Bronchial epithelial cell (primary cell): ENCODE measurements at places on chromosomes 7 and 10. TPM values are rescaled to one million over a fixed set of nuclear protein-coding genes. Genes with fewer than 3 reads are reported as not detected.

The SFRP5 gene
- total RNA-seq, result not detected in 2 replicates

GRCh38 chr10:61140765-61141392, 196.9 kb upstream of the RHOBTB1 start:
- peak; percentile 69 for DNase-seq

DNA sequence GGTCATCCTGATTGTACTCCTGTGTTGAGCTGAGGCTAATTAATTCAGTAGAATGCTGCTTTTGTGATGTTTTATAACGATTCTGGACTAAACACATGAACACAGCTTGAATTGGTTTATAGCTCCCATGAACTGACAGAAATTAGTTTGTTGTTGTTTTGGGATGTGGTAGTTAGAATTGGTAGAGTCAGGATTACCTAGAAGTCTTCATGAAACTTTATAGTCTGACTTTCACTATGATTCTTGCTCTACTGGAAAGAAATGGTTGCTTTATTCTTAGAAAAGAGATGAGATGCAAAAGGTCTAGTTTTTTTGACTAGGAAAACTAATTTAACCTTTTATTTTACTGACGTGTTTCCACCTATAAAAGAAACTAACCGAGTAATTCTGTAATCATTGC, 23.4 kb upstream of the TRUB1 start:
- no peak for DNase-seq

The HPSE2 gene
- not detected in 2 replicates for total RNA-seq

DNA sequence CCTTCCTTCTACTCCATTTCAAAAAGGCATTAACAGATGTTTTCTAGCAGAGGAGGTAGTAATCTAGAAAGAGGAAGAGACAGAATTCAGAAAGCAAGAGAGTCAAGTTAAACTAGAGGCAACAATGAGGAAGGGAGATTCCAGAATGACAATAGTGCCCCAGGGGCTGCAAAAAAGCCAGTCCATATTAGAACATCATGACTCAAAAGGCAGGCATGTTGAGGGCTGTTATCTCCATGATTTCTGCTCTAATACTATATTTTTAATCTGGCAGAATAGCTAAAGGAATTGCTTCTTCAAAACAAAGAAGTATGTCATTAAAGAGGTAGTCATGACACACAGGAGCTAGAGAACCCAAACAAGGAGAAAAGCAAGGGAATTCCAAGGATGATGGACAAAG, 599.6 kb downstream of the INHBA start:
- DNase-seq, result peak; percentile 90

GRCh38 chr7:101167645-101168411, 2.5 kb upstream of the VGF start:
- DNase-seq, result no peak
